Thymus (tissue), 14 donors: ENCODE measurements at places on chromosomes 2 and 18. TPM values are rescaled to one million over a fixed set of nuclear protein-coding genes. Genes with fewer than 3 reads are reported as not detected.

- no peak overlapping the region for H3K4me3 ChIP-seq
- H3K4me1 ChIP-seq: peaks cover 6% of the 10 kb centered on the region
- H3K27me3 ChIP-seq: no peaks in the 10 kb centered on the region
- H3K36me3 ChIP-seq: no peaks in the 10 kb centered on the region
- DNase-seq: no peak
These were observed 29.3 kb upstream of the LBH start for GRCh38 chr2:30201990-30202389.

GRCh38 chr2:100264121-100264520, 58.2 kb downstream of the LONRF2 start:
- no peak overlapping the region for H3K4me3 ChIP-seq
- no peaks in the 10 kb centered on the region for H3K27me3 ChIP-seq
- DNase-seq: no peak
- H3K27ac ChIP-seq: no peak overlapping the region
- no peaks in the 10 kb centered on the region for H3K4me1 ChIP-seq

DNA sequence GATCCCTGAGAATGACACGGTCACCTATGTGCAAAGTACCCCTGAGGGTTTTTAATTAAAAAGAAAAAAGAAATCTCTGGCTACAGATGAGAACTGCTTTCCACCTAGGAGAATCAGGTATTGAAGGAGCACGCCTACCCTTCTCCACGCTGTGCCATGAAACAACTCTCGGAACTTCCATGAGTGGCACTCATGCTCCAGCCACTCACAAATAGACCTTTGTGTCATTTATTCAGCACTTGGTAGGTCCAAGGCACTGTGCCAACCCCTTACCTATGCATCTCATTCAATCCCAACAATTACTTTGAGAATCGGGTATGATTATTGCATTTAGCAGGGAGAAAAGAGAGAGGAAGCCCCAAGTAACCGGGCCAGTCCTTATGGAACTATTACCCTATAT, 44.9 kb upstream of the TTC39C start:
- H3K36me3 ChIP-seq: no peaks in the 10 kb centered on the region
- no peaks in the 10 kb centered on the region for H3K27me3 ChIP-seq
- no peak for DNase-seq
- no peak overlapping the region for H3K4me3 ChIP-seq
- H3K27ac ChIP-seq: no peak overlapping the region
- H3K4me1 ChIP-seq: peaks cover 10% of the 10 kb centered on the region

DNA sequence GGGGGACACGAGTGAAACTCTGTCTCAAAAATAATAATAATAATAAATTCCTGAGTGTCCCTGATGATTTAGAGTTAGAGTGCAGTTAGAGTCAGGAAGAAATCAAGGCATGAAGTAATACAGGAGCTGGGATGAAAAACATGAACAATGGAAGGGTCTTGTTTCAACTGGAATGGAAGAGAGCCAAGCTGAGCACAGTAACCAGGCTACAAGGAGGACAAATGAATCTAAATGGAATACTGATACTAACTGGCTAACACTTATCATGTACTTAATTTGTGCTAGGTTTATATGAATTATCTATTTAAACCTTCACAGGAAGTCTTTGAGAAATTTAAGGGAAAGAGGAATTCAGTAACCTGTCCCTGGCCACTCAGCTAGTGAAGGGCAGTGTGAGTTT, 38.8 kb upstream of the PSME4 start:
- DNase-seq: no peak
- no peak overlapping the region for H3K27ac ChIP-seq
- no peaks in the 10 kb centered on the region for H3K36me3 ChIP-seq
- H3K4me1 ChIP-seq: peaks cover 14% of the 10 kb centered on the region
- no peak overlapping the region for H3K4me3 ChIP-seq
- H3K27me3 ChIP-seq: no peaks in the 10 kb centered on the region

The CNNM4 gene
- 2.4 TPM for total RNA-seq
